Spinal cord (tissue), 10 donors: ENCODE measurements at places on chromosomes 2 and 18. TPM values are rescaled to one million over a fixed set of nuclear protein-coding genes. Genes with fewer than 3 reads are reported as not detected.

The SERPINB13 gene
- total RNA-seq: not detected

The ODC1 gene
- total RNA-seq: 79.1 TPM

The RABL2A gene
- 10.4 TPM for total RNA-seq

The WNT10A gene
- not detected for total RNA-seq

The TEX44 gene
- not detected for total RNA-seq

The BOLL gene
- total RNA-seq: not detected
